ENCODE measurements at places on chromosomes 7 and 10.

- DNase-seq: peak; percentile 43
Measured at GRCh38 chr7:2635810-2636701, 4.3 kb downstream of the TTYH3 start.

DNA sequence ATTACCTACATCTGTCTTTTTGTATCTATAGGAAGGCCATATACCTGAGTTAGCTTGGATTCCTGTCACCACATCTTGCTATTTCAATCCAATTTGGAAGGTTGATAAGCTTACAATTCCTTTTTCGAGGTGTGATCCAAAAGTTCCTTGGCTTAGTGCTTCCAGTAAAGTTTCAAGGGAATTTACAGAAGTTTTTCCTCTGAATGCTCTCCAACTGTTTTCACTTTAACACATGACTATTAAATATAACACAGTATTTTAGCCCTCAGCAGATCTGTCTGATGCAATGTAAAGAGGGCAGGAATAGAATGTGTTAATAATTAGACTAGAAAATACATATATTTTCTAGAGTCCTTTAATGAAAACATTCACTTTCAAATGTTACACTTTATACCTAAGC is 171.4 kb downstream of the DKK1 start:
- DNase-seq: no peak

GRCh38 chr10:94123258-94123995 is 129.7 kb downstream of the PLCE1 start:
- DNase-seq: peak; percentile 88

DNA sequence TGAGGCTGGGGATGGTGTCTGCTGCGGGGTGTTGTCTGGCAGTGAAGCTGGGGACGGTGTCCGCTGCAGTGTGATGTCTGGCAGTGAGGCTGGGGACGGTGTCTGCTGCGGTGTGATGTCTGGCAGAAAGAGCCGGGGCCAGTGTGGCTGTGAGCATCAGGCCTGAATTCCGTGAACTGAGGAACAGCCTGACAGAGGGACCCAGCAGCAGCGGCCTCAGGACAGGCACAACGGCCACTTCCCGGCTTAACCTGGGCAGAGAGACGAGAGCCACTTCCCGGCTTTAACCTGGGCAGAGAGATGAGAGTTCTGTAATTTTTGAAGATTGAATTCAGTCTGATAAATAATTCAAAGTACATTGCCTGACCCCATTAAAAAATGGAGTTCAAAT is 321.2 kb downstream of the PTPRN2 start:
- DNase-seq: no peak

DNA sequence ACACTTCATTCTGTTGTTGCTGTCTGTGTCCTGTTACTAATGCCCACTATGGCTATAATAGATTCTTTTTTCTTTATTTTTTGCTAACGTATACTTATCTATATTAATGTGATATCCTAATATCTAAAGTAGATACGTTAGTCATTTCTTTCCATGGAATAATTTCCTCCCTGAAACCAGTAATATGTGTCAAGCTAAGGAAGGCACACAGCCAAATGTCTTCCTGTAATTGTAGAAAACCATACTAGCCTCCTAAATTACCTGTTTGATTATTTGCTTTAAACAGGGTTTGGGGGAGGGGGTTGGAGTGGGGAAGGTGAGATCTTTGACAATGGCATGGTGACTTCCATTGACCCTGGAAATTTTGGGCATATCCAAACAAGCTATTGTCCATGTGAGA is 56.4 kb downstream of the THNSL1 start:
- no peak for DNase-seq

DNA sequence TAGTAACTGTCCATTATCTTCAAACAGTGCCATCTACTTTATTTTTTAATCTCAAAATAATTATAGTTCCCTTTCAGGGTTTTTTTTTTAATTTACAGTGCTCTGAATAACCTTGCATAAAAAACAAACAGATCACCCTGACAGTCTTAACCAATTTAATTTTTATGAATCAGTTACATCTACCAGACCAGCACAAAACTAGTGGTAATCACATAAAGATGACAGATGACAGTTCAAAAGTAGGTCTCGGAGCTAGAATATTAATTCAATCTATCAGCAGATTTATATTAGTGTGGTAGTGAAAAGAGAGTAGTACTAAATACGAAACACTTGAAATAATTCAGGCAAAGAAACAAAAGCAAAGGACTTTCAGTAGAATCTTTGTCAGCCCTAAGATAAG is 53.9 kb downstream of the COL28A1 start:
- DNase-seq: no peak

DNA sequence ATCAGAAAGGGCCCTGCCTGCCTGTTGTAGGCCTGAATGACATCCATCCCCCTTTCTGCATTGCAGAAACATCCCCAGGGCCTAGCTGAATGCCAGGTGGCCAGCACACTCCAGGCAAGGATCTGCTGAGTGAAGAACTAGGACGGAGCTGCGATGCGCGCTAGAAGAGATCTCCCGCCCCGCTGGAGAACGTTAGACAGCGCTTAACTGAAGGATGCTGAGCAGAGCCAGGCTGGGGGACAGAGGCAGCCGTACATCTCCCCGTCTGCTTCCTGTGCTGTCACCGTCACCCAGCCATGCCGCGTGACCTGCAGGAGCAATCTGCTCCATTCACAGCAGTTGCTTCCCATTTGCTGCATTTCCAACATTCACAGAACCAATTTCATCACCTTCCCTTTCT is 73.3 kb downstream of the FAM53B start:
- no peak for DNase-seq

DNA sequence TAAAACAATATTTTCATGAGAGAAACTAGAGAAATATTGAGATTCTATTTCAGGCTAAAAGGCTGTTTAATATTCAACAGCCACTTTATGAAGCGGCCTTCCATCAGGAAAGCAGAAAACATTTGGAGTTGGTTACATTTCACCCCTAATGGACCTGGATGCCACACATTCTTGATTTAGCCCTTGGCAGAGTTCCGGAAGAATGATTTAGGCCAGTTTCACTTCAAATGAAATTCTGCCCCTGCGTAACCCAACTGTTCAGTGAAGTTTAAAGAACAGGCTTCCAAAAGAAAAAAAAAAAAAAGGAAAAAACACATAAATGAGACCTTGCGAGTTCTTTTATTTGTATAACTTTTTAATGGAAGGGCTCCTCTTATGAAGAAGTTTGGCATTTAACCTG is 239.2 kb upstream of the AKR1E2 start:
- DNase-seq: peak; percentile 49

DNA sequence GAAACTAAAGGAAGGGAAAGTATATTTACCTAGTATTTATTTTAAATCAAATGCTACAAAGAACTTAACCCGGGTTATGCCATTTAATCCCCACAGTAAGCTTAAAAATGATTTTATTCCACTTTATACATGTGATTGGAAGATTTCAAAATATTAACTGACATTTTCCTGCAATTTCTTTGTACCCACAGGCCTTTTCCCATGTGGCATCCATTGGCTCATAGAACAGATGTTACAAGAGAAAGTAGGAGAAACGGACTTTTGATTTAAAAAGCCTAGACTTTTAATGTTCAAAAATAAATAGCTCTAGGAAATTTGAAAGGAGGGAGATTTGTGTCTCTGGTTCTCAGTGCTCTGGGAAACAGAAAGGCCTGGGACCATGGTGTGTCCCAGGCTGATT is 807.9 kb downstream of the KCNMA1 start:
- no peak for DNase-seq

DNA sequence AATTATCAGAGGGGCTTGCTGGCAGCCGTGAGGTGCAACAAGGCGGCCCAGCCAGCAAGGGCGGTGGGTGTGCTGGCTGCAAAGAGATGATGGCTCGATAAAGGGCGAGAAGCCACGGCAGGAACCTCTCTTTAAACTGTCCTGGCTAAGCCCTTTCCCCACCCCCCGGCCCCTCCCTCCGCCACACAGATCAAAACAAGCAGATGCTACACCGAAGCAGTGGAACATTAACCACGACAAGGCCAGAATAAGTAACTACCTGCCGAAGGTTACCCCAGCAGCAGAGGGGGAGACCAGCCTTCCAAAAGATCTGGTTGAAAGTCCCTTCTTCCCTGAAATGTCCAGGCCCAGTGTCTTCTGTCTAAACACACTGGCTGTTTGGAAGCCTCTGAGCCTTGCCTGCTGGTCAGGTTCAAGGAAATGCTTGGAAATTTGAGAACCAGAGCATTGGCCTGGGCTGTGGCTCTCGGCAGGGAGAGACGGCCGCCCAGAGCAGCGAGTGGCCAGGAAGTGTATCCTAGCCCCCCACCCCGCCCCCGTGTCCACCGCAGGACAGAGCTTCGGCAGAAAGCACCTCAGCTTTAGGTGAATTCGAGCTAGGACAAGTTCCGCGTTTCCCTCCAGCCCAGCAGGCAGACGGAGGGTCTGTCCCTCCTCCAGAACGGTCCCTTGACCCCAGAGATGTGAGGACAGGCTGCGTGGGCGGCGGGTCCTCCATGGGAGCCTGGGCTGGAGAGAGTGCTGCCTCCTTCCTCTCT is 2.1 kb downstream of the FAM20C start:
- no peak for DNase-seq

DNA sequence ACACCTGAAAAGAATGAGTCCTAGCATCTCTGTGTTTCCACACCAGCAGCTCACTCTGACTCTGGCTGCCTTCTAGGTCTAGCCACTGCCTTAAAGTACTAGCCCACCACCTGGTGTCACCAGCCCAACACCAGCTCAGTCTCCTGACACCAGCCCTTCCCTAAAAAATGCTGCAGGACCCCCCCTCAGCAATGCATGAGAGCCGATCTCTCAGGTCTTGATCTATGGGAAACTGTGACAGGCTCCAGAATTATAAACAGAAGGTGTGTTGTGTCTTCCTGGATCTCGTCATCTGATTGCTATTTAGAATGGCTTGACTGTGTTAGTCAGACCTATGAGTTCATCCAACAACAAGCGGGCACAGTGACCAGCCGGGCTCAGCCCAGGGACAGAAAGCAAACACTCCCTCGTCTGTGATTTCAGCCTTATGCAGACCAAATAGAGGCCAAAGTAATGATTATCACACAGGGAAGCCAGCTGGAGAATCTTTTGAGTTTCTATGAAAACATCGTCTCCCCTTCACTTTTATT is 66.6 kb downstream of the CUBN start:
- peak; percentile 92 for DNase-seq

- no peak for DNase-seq
Measured at GRCh38 chr7:104241135-104241534, 33.3 kb upstream of the ORC5 start.

GRCh38 chr7:121537031-121537430 is 140.9 kb upstream of the FAM3C start:
- peak; percentile 19 for DNase-seq

- DNase-seq: no peak
Measured at GRCh38 chr7:157579425-157579824, 242.6 kb downstream of the DNAJB6 start.

DNA sequence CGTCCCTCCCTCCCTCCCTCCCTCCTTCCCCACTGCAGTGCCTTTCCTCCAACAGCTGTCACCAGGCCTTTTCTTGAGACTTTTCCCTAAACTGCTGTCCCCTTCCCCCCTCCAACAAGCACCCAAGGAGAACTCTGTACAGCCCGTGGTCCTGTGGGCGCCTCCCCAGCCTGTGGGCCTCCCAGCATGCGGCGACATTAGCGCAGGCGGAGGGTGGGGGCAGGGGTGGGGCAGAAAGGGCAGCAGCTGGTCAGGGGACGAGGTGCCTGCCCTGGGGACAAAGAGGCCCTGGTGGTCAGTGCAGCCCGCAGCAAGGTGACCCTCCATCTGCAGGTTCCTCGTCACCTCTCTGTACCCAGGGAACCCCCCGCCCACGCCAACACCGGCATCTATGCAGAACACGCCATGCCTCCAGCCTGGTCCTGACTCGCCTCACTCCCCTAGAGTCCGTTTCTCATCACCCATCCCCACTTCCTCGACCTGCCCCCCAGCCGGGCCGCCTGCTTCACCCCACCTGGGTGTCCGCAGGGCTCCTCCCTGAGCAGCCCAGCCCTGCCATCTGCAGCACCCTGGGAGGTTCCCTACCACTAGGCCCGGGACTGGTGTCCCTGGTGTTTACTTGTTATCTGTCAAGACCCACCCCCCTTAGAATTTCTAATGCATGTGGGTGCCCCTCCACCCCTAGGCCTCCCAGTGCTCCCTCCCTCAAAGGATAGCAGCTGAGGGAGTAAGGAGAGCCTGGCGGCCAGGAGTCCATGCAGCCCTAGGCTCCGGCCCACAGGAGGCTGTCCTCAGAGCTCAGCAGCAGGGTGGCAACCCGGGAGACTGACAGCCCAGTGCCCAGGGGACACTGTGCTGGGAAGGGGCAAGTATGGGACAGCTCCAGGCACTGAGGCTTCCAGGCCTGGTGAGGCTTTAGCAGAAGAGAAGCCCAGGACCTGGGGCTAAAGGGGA is 147.8 kb downstream of the ARHGAP22 start:
- no peak for DNase-seq

GRCh38 chr7:49706106-49706505 is 67.3 kb upstream of the VWC2 start:
- no peak for DNase-seq

- no peak for DNase-seq
Measured at GRCh38 chr10:70355051-70356021, 27.1 kb downstream of the LRRC20 start.

DNA sequence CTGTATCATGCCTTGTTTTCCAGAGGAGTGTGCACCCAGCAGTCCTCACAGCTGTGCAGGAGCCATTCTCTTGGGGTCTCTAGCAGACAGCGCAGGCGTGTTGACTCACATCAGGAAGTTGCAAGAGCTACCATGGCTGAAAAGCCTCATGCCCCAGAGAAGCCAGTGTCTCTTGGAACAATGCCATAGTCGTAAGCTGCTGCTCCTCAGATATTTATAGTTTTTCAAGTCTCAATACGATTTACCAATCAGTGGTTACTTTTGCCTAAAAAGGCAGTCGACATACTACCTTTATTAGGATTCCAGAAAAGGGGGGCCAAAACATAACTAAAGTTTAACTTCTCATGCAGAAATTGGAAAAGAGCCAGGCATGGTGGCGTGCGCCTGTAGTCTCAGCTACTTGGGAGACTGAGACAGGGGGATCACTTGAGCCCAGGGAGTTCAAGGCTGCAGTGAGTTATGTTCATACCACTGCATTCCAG is 407.7 kb downstream of the PARD3 start:
- no peak for DNase-seq

DNA sequence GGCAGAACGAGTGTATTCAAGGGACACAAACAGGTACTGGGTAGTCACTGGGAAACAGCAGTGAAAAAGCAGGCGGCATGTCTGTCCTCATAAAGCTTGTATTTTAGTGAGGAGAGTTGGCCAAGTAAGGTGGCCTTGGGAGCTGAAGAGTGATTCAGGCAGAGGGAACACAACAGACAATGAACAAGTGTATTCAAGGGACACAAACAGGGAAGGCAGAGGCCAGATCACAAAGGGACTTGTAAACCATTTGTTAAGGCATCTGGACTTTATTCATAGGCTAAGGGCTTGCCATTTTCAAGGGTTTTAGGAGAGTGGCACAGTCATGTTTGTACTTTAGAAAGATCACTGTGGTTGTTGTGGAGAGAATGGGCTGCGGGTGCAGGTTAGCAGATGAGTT is 49.0 kb downstream of the LRMDA start:
- no peak for DNase-seq

- DNase-seq: peak; percentile 9
Measured at GRCh38 chr7:116021237-116021636, 9.3 kb downstream of the TFEC start.

Measured in M059J (cell line).